HuH-7.5 (cell line): ENCODE measurements at places on chromosomes 16 and 17.

DNA sequence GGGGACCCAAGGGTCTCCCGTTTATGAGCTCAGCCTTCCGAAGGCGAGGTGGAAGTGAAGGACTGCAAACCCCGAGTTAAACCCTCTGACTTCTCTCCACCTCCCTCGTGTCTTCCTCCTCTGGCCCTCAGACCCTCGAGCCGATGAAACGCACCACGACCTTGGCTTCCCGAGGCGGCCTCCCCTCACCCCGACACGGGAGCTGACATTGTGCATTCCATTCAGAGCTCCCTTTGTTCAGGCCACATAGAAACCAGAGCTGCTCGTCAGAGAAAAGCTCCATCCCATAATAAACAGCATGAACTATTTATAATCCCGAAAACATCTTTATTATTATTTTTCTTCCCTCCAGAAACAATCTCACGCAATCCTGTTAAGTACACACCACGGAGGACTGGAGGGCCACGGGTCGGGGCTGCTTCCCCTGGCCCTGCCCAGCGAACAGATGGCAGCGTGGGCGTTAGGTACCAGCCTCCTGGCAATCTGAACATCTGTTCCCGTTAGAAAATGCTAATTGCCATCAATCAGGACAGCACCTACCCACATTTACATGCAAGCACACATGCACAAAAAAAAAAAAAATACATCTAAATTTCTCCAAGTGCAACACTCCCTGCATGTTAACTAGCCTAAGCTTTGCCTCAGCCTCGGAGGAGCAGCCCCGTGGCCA is 145.7 kb downstream of the RBFOX3 start:
- DNase-seq, result no peak

- DNase-seq, result peak; percentile 82
Observed at GRCh38 chr16:85615014-85615851, 2.1 kb downstream of the GSE1 start.

- no peak for DNase-seq
Observed at GRCh38 chr17:37605813-37606505, 3.3 kb downstream of the SYNRG start.

DNA sequence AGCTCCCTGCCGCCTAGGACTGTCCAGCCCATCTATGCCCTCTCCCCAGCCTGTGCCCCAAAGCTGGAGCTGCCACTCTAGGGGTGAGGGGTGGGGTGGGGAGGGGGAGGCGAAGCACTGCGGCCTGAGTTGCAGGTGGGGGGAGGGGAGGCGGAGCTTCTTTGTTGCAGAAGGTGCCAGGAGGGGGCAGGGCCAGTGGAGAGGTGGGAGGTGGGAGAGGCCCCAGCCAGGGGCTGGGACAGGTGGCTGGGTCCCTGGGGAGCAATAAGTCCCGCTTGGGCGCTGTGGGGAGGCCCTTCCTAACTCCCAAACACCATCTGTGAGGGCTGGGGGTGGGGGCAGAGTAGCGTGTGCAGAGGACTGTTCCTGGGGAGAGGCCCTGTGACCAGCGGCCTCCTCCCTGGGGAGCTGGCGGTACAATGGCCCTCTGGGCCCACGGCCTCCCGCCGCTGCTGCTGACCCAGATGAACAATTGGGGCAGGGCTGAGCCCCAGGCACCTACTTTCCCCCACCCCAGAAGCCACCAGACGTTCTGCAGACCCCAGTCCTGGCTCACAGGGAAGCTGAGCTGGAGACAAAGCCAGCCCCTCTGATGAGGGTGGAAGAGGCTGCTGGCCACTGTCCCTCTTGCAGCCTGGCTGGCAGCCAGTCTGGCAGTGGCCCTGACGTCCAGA is 2.2 kb upstream of the NTN3 start:
- DNase-seq, result peak; percentile 52

GRCh38 chr16:52906281-52906680 is 146.4 kb downstream of the CHD9NB start:
- no peak for DNase-seq

GRCh38 chr17:81480140-81481072 is 32.2 kb downstream of the ACTG1 start:
- DNase-seq, result peak; percentile 67

GRCh38 chr16:4826526-4826925 is 20.6 kb downstream of the GLYR1 start:
- DNase-seq, result no peak

DNA sequence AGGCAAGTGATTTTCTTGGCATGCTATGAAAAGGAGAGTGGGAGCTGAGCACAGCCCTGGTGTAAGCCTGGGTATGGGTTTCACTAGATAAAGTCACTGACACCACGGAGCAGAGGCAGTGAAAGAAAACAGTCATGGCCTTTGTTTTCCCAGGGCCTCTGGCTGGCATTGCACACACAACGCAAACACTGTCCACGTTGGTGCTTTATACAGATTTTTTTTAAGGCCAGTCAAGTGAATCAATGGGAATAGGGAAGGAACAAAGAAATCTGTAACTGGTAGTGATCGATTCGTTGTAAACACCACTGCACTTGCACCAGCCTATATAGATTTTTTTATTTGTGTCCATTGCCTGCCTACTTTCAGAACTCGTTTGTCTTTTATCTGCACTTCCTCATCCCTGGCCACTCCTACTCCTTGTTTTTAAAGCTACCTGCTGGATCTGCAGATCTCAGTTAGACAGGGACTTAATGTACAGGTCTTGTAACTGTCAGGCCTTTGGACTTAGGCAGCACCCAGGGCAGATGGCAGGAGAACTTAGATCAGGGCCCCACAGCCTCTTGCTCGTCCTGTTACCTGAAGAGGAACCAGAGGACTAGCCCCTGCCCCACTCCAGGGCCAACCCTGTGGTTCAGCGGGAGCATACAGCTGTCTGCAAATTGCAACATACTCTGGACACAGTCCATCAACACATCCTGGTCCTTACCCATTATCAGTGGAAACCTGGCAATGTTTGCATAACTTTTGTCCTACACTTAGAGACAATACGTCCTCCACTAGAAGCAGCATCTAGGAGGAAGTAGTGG is 10.6 kb upstream of the TMIGD1 start:
- DNase-seq, result peak; percentile 39

GRCh38 chr16:57753448-57754353 is 18.1 kb downstream of the KATNB1 start:
- DNase-seq, result no peak

DNA sequence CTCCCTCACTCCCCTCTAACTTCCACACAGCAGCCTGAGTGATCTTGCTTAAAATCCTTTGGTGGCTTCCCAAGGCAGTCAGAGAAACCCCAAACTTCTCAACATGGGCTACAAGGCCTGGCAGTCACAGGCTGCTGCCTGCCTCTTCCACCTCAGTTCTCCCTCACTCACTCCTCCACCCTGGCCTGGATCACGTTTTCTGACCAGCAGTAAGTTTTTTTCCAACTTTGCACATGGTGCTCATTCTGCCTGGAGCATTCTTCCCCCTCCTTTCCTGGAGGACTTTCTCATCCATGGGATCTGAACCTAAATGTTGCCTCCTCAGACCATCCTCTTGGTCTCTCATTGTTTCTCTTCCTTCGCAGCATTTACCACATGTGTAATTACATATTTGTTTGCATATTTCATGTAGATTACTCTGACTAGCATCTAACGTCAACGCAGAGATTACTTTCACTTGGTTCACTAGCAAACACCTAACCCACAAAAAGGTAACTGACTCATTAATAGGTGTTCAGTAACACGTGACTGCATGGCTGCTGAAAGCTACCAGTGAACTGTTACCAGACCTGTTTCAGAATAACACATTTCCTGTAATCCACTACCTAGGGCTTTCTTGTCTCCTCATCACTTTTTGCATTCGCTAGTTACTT is 17.1 kb downstream of the GNA13 start:
- no peak for DNase-seq

DNA sequence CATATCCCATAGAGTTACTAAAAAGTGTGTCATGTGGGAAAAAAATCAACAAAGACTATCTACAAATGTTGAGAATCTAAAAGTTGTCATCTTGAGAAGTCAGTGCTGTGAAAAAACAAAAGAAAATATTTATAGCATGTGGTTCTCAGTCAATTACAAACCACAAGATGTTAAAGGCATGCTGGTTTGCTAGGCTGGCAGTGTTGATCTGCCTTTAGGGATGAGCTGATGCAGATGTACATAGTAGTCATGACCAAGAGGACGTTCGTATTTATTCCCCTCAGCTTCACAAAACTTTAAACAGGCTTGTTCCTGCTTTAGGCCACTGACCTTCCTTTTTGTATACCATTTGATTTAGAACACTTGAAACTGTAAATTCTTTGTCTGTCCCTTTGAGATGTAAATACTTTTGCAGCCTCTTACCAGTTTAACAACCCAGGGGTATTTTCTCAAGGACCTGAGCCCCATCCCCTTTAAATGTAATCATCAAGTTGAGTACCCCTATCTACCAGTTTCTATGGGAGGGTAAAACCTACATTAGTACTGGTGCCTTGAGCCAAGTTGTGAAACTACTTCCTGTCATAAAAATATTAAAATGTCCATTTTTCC is 446.6 kb downstream of the KCNJ18 start:
- no peak for DNase-seq

GRCh38 chr17:82012640-82013295 is 9.9 kb downstream of the CENPX start:
- no peak for DNase-seq

GRCh38 chr17:38598536-38598935 is 7.2 kb downstream of the SRCIN1 start:
- no peak for DNase-seq

DNA sequence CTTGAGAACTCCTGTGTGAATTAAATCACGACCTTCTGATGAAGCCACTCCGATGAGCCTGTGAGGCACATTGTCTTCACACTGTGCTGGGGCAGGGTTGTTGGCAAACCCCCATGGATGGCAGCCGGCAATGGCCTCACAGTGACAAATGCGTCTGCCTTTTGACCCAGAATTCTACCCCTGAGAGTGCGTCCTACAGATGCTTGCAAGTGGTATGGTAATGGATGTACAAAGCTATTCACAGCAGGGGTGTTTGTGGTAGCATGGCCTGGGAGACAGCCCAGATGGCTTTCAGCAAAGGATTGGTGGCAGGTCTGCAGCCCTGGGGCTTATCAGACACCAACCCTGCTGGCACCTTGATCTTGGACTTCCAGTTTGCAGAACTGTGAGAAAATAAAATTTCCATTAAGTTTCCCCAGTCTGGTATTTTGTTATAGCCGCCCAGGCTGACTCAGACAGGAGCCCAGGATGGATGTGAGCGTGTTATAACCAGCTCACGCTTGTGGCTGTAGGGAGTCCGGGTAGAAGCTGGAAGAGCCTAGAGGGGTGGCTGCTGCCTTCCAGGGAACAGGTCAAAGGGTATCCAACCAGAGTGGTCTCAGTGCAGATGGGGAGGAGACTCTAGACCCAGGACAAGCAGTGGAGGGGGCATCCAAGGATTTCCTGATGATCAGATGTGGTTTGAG is 10.1 kb downstream of the AFMID start:
- DNase-seq, result no peak

DNA sequence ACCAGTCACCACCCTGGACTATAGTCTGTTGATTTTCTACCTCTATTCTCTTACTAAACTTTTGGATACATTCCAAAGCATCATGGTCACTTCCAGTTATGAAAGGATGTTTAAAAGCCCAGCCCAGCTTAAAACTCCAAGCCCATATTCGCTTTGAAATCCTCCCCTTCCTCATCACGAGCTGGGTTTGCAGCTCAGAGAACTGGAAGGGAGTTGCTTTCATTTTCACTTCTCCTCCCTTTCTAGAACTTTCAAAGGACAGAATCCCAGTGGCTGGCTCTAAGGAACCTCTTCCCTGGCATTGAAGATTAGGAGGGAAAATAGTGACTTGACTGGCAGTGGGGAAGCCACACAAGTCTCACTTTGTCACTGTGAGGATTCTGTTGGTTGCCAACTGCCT is 100.1 kb upstream of the DYNLRB2 start:
- DNase-seq, result no peak

GRCh38 chr17:37292429-37293139 is 83.2 kb upstream of the C17orf78 start:
- no peak for DNase-seq

DNA sequence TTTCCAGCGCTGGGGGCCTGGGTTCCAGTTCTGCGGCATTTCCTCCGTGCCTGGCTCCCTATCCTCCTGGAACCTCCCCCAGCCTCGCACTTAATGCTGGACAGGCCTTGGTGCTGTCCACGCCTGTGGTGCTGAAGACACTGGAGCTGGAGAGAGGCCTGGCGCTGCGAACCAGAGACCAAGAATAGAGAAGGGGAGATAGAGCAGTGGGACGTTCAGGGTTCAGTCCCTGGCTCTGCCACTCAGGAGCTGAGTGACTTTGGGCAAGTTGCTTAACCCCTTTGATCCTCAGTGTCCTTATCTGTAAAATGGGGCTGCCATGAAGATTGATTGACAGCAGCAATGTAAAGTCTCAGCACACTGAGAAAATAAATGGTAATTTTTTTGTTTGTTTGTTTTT is 11.9 kb downstream of the SBK1 start:
- no peak for DNase-seq

DNA sequence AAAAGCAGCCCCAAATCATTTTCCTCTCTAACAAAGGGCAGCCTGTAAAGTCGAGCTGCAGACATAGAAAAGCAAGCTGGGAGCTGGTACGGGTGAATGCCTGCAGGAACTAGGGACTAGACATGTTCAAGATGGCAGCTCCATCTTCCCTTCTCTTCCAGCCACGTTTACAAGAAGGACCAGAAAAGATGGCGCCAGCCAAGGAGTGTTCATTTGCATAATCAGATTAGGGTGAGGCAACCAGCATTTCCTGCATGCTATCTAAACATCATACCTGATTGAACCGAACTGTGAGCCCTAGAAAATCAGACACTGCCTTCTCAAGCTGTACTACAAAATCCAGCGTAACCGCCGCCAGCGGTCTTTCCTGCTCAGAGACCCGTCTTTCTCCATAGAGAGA is 896.8 kb downstream of the CDH11 start:
- DNase-seq, result no peak

DNA sequence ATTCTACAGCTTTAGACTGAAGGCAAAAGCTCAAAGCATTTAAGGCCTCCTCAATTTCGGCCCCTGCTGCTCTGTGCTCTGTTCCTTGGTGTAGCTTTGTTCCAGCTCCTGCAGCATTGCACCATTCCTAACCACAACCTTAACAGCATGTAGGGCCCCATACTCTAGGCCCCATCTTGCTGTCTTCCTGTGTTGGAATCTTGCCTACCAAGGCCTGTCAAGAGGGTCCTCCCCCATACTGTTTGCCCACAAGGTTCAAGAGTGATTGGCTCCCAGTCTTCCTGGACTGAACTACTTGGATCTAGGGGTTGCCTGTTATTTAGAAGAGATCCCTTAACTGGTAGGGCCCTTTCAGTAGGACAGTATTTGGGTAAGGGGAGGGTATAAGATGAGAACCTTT is 26.8 kb downstream of the TRPV2 start:
- no peak for DNase-seq
